Pancreas (tissue), 10 donors: ENCODE measurements at places on chromosomes 4 and X. TPM values are rescaled to one million over a fixed set of nuclear protein-coding genes. Genes with fewer than 3 reads are reported as not detected.

The ADH4 gene
- 0.58 TPM for total RNA-seq

- DNase-seq, result no peak
These were observed 167.4 kb downstream of the COL4A6 start for GRCh38 chrX:108270739-108271396.

DNA sequence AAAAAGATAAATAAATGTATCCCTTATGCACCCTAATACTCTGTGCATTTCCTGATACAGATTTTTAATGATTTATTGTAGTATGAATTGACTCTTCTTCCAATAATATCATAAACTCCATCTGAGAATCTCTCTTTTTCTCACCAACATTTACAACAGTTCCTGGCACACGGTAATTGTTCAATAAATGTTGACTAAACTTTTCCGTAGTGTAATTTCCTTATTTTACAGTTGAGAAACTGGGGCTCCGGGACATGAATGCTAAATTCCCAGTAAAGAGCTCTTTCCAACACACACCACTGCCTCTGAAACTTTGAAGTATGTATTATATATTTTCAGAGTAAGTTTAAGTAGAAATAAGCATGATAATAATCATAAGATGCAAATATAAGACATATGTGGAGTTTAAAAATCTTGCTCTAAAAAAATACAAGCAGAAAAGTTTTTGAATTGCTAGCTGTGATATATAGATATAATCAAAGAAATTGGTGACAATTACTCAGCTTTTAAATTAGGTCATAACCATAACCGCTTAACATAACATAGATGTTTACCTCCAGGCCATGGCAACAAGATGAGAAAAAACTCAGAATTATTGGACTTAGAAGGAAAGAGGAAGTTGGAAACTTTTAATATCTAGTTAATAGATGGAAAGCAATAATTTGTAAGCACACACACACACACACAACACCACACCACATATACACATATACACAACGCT lies 28.2 kb upstream of the ANTXR2 start:
- DNase-seq, result no peak

DNA sequence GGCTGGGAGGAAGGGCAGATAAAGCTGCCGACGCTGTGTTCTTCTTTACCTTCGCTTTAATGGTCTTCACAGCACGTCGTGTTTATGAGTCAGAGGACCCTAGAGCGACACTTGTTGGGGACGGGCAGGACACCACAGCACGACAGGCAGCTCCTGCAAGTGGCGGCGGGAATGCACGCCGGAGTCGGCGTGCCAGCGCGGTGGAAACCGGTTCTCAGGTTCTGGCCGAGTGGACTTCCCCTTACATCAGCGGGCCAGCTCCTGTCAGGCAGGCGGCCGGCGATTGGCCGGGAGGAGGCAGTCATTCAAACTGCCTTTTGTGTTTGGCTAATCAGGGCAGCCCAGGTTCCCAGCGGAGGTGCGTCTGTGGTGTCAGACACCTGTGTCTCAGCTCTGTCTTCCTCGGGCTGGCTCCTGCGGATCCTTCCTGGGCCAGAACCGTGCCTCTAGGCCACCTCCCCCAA lies 150.9 kb downstream of the SHROOM3 start:
- peak; percentile 97 for DNase-seq

DNA sequence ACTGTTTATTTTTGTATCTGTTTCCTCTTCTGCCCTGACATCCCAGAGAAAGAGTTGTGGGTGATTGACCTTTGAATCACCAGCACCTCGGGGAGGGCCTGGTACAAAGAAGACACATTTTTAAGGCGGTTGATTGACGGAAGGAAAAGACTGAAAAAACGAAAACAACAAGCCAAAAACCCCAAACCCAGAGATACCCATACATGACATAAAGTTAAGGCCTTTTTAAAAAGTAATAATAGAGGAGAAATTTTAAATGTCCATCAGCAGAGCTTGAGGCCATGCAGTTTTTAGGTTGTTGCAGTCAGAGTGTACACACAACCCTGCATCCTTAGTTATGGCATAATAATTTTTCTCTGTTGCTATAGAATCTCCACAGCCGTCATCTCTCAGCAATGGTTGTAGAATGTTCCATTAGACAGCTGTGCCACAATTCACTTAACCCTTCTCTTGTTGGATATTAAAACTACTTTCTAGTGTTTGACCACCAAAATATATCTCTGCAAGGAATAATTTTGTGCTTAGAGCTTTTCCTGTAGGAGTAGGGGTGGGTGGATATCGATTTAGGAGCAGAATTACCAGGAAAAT lies 110.2 kb downstream of the GNL3L start:
- no peak for DNase-seq
